Mucosa of descending colon (tissue), 3 donors: ENCODE measurements at places on chromosomes 6 and 20. TPM values are rescaled to one million over a fixed set of nuclear protein-coding genes. Genes with fewer than 3 reads are reported as not detected.

DNA sequence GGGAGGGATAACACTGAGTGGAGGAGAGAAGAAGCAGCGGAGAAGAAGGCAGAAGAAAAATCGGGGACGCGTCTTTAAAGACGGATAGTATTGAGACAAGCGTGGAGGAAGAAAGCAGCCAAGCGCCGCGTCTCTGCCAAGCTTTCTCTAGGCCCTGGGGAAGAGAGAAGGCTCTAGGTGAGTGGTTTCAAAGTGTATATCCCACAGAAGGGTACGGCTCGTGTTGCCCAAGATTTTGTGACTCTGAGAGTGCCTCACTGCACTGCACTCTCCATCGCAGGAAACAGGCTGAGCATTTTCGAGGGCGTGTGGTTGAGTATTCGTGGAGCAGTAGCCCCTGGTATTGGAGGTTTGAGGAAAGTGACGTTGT lies 185.4 kb downstream of the TRIM27 start:
- DNase-seq = no peak

DNA sequence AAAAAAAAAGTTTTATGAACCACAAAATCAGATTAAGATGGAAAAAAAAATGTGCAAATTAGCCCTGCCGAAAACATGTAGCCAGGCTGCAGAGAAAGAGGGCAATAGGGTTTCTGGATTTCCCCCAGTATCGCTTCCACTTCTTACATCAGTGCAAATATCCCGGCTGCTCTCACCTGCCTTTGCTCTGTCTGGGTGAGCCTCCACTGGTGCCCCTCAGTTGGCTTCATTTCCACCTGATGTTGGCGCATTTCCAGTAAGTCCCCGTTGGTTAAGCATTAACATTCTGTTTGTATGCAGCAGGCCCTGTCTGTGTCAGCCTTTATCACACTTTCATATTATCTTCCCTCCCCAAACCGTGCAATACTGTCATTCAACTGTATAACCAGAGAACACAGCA lies 215.1 kb downstream of the CBLN4 start:
- DNase-seq = no peak

DNA sequence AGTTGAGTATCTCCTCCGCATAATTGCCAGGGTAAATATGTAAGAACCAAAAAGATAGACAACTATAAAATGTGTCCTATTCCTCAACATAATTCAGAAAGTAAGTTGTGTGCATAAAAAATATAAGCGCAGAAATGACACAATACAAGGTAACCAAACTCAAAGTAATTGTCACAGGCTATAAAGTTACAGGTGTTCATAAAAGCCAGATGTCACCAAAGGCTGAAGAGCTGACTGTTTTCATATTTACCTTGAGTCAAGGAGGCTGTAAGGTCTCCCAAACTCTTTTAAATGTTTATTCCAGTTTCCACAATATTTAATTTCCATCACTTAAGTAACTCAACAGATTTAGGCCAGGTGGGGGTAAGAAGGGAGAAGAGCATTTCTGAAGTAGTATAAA lies 192.2 kb upstream of the MARCKS start:
- DNase-seq = no peak

- DNase-seq = no peak
Observed at GRCh38 chr6:169282043-169282442, 28.4 kb upstream of the THBS2 start.

The MUCL3 gene
- total RNA-seq = 0.07 TPM

The DOK5 gene
- 0.29 TPM for total RNA-seq

The WFDC5 gene
- not detected for total RNA-seq
